GM12892 (cell line): ENCODE measurements at places on chromosomes 11 and 22.

DNA sequence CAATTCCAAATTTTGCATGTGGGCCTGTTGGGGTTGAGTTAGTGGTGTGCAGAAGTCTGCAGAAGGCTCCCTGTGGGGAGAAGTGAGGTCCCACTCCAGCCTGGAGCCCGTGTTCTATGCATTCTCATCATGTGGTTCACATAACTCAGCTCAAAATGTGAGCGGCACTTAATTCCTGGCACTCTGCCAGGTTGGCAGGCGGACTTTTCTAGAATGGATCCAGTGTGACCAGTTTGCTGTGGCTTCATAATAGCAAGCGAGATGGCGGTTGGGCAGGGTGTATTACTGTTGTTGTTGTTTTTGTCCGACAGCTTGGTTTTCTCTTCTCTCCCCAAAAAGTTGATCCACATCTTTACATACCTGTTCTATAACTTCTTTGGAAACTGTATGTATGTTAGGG lies 146.8 kb upstream of the TTC12 start:
- no peak for DNase-seq

- DNase-seq = no peak
These were observed 60.5 kb downstream of the GRAMD1B start for GRCh38 chr11:123490527-123490926.

DNA sequence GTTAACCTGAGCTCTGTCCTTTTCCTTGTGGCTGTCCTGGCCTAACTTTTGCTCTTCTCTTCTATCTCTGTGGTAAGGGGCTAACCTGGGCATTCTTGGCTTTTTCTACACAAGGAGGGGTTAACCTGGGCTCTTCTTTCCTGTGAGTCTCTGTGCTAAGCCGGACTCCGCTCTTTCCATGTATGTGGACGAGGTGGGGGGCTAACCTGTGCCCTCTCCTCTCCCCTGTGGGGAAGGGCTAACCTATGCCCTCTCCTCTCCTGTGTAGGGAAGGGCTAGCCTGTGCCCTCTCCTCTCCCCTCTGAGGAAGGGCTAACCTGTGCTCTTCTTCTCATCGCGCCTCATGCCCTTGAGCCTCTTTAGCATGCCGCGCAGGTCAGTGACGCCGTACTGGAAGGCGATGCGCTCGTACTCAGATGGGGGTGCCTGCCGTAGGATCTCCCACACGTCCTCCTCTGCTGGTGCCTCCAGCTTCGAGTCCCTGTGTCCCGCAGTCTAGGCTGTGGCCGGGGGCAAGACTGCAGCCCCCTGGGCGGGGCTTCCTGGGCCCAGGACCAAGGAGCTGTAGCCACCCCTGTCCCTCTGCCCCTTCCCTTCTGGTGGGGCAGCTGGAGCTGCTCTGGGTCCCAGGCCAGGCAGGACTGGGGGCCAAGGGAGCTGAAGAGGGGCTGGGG lies 6.5 kb downstream of the MYBPC3 start:
- DNase-seq = no peak

- no peak for DNase-seq
These were observed 13.8 kb downstream of the PAMR1 start for GRCh38 chr11:35511666-35512065.

GRCh38 chr11:118343981-118344515 lies at the start of gene CD3G:
TSS of gene CD3G (plus strand) at chr11:118344344. CDS start at chr11:118344424, 80 bp downstream.
- no peak for DNase-seq

GRCh38 chr11:21572210-21572609 lies 620.7 kb upstream of the ANO5 start:
- no peak for DNase-seq

DNA sequence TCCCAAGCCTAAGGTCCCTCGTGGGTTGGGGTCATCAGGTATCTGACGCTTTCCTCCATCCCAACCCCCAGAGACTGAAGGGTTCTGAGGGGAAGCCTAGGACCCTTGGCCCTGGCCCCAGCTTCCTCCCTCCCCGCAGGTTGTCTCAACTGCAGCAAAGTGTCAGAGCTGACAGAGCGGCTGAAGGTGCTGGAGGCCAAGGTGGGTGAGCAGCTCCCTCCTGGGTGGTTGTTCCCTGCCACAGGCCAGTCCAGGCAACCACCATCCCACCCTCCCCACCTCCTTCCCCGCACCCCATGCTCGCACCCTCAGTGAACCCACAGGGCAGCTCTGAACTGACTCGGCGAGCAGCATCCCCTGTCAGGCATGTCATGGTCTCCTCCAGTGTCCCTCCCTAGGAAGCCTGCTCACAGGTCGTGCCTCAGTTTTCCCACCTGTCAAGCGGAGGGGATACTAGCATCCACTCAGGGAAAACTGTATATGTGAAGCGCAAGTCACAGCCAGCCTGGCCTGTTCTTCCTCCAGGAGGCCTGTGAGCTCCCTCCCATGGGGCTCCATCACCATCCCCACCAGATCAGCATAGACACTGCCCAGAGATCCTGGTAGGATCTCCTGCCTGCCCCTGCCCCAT lies 20.8 kb downstream of the EMID1 start:
- no peak for DNase-seq

GRCh38 chr11:68552542-68552941 lies 92.0 kb downstream of the PPP6R3 start:
- no peak for DNase-seq

- DNase-seq = peak; percentile 17
These were observed 13.6 kb upstream of the FGF3 start for GRCh38 chr11:69832561-69833413.

DNA sequence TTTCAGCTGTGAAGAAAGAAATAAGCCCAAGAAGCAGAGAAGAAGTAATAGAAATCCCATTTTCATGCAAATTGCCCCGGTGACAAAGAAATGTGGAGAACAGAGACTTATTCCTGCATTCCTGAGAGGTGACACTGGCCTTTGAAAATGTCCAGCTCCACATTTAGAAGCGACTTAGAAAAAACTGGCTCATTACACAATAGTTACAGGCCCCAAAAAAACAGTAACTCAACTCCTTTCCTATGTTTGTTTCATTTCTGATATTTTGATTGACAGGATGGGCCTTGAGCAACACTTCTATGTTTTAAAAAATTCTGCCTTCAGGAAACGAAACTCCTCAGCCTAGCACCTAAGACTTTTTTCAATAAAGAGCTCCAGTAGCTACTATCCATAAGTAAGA lies 726.9 kb upstream of the TENM4 start:
- no peak for DNase-seq

GRCh38 chr11:120401506-120401905 lies 65.3 kb downstream of the ARHGEF12 start:
- no peak for DNase-seq

- DNase-seq = no peak
These were observed 274.4 kb upstream of the SYN3 start for GRCh38 chr22:33332538-33332937.

- DNase-seq = no peak
These were observed 11.6 kb downstream of the PHLDB1 start for GRCh38 chr11:118618991-118619375.

GRCh38 chr11:78179459-78180071 lies 8.9 kb downstream of the KCTD21 start:
- DNase-seq = no peak

DNA sequence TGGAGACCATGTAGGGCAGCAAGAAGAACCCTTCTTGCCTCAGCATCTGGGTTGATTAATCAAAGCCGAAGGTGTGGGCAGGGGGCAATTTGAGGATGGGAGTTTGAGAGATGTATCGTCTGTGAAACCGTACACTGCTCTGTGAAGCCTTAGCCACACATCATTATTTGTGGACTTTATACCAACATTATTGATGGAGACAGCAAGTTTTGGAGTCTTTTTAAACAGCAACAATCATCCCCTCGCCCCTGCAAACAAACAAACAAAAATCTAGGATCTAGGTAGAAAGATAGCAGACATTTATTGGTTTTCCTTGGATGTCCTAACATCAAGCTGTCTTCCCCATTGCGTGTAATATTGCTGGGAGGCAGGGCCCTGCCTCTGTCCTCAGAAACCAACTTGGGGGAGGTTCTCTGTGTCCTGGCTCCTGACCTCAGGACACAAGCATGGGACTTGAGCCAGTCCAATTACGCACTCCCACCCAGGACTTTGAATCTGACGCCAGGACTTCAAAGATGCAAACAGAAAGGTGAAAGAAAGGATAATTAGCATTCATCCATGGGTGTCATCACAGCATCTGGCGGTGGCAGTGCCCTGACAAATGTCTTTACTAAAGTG lies 61.6 kb upstream of the PLET1 start:
- DNase-seq = no peak

- DNase-seq = no peak
These were observed 548.7 kb upstream of the CADM1 start for GRCh38 chr11:116052603-116053547.
